ENCODE measurements at places on chromosomes 6 and 20.

- no peak for DNase-seq
These were observed 39.6 kb downstream of the MEP1A start for GRCh38 chr6:46832816-46833215.

- no peak for DNase-seq
These were observed 16.3 kb downstream of the ACSS2 start for GRCh38 chr20:34892671-34893070.

DNA sequence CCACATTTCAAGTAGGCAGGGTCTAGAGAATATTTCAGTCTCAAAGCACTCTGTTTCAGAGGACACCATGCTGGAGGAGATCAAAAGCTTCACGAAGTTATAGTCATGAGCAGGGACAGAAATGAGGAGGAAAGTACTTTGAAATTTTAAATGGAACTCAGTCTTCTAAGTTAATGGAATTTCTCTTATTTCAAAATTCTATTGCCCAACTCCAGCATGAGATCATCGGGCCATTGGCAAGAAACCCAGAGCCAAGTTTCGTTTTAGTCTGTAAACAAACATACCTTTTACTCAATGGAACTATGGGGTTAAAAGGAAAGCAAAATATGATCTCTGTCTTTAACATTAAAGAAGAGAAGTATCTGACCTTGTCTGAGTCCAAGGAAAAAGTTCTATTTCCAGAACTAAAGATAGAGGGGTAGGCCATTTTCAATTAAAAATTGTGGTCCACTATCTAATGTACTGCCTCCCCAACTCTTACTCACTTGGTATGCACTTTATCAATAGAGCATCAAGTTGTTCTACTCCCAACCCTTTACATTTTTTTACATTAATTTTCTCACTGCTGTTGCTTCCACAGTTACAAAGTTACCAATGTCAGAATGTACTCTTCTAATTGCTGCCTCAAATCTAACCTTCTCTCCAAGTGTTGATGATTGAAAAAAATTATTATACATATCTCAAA, 235.3 kb upstream of the NRSN1 start:
- no peak for DNase-seq

- DNase-seq = no peak
These were observed 327.6 kb downstream of the NKAIN2 start for GRCh38 chr6:124131259-124131658.

- DNase-seq = no peak
These were observed 5.1 kb downstream of the UBE2V1 start for GRCh38 chr20:50107796-50108331.

DNA sequence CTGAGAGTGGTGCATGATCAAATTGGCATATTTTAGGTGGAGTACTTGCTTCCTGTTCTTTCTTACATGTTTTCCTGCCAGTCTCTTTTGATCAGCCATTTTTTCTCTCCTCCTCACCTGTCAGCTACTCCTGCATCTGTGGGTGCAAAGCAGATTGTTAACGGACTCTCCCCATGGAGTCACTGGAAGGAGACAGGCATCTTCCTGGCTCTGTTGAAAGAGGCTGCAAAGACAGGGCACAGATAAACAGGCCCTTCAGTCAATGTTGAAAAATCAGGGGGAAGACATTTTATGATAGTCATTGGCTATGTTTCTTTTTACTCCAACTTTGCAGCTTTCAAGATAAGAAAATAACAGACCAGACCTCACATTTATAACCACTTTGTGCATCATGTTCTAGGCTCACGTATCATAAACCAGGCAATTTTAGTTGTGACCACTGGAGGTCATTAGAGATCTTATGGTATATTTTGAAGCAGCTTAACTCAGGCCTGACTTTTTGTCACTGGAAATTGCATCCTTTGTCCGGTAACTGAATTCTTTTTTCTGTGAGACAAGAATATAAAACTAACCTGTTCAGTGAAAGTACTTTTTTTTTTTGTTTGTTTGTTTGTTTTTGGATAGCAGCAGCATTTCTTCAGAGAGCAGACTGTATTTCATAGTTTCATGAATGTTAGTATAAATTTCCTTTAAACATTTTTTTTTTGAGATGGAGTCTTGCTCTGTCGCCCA, 20.1 kb downstream of the ECT2L start:
- no peak for DNase-seq

- no peak for DNase-seq
These were observed 89.4 kb upstream of the PAK5 start for GRCh38 chr20:9928281-9928737.

- DNase-seq = no peak
These were observed 14.3 kb downstream of the SULF2 start for GRCh38 chr20:47770935-47771334.

DNA sequence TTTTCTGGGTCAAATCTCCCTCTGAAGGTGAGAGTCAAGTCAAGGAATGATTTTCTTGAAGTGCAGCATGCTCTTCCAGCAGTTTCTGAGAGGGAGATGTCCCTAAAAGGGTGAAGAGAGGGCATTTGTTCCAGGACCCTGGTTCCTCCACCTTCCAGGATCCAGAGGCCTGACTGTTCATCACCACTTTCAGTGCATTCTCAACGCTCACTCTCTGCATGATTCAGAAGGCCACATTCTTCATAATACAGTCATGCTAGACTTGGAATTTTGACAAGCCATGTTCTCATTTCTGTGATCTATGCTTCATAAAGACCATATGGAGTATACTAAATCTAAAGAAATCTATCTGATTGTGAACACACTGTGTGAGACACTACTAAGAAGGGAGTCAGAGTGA, 85.1 kb downstream of the PDE7B start:
- no peak for DNase-seq

GRCh38 chr20:48416002-48416401, 411.8 kb downstream of the PREX1 start:
- DNase-seq = no peak

DNA sequence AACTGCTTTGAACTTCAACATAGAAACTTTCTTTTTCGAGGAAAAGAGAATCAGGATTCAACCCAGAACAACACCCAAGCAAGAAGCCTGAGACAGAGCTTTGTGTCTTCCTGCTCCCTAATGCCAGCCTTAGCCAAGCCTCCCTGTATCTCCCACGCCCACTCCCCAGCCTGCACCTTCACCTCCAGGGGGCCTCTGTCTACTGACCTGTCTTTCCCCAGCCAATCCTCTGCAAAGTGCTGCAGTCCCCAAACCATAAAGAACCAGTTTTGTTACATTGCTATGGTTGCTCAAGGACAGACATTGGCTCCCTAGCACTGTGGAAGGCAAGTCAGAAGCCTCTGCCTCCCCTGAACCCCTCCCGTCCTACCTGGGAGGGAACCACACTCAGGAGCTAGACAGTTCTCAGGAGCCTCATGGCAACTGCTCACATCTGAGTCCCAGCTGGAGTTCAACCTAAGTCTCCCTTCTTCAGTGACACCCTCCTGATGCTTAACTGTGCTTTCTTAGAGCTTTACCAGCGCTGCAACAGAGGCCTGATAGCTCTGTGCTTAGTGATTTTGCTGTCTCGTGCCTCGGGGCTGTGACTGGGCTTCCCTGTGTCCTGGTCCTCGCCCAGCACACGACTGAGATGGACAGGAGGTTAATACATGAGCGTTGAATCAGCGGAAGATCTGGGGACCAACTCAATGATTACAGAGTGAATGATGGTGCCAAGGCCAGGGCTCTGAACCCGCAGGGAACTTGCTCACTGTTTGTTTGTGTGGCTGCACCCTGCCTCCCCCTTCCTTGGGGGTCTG, 101.5 kb upstream of the DUSP22 start:
- DNase-seq = no peak

DNA sequence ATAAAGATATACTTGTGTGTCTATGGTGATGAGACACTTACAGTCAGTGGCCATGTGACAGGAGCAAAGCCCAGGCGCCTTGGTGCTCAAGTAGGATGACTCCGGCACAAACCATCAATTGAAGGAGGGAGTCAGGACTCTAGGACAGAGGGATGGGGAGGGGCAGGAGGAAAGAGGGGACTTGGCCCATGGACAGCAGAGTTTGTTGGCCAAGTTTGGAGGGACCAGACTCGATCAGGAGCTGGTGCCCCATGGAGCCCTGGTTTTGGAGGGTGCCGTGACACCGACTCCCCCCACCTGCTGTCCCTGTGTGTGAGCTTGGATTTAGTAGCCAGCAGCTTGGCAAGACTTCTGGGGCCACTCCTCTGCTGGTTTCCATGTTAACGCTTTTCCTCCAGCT, 66.1 kb downstream of the ADNP start:
- DNase-seq = no peak

- no peak for DNase-seq
These were observed 43.8 kb upstream of the LAMA4 start for GRCh38 chr6:112298021-112298745.

DNA sequence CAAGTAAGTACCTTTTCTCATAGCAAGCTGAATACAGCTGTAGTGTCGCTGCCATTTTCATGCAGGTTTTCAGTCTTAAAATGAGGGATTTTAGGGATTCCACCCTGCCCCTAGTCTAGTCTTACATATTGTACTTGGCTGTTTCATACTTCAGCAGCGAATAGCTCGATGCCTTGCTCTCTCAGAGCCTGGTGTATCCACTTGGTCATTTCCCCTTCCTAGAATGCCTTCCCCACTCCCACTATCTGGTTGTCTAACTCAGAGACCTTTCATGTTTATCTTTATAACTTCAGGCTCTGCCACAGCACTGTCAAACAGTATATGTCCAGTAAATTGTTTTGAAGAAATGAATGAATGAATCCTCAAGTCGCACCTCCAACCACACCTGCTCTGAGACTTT, 21.1 kb upstream of the IPCEF1 start:
- no peak for DNase-seq

DNA sequence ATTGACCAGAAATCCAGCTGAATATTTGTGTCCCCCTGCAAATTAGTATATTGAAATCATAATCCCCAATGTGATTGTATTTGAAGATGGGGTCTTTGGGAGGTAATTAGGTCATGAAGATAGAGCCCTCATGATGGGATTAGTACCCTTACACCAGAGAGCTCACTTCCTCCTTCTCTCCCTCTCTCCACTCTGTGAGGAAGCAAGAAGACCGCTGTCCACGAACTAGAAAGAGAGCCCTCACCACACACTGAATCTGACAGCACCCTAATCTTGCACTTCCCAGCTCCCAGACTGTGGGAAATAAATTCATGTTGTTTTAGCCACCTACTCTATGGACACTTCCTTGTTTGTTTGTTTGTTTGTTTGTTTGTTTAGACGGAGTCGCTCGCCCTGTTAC, 11.9 kb upstream of the PLAGL1 start:
- DNase-seq = no peak

DNA sequence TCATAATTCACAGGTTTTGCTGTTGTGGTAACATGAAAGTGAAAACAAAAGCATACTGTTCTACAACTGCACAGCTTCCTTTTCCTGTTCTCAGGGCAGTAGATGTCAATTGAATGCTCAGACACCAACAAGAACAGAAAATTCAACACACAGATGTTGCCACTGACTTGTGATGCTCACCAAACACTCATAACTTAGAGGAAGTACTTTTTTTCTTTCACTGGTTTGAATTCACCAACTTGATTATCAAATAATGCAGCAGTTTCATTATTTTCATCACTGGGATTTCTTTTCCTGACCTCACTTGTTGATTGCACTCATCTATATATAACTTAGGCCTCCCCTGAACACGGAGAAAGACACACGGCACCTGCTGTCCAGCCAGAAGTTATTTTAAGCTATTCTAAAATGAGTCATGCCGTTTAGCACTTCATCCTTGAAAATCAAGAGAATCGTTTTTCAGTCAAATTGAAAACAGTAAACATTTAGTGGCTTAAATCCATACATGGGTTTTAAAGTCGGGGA, 949 bp downstream of the TXLNB start:
- DNase-seq = no peak

GRCh38 chr20:48616481-48616880, 211.3 kb downstream of the PREX1 start:
- DNase-seq = no peak

DNA sequence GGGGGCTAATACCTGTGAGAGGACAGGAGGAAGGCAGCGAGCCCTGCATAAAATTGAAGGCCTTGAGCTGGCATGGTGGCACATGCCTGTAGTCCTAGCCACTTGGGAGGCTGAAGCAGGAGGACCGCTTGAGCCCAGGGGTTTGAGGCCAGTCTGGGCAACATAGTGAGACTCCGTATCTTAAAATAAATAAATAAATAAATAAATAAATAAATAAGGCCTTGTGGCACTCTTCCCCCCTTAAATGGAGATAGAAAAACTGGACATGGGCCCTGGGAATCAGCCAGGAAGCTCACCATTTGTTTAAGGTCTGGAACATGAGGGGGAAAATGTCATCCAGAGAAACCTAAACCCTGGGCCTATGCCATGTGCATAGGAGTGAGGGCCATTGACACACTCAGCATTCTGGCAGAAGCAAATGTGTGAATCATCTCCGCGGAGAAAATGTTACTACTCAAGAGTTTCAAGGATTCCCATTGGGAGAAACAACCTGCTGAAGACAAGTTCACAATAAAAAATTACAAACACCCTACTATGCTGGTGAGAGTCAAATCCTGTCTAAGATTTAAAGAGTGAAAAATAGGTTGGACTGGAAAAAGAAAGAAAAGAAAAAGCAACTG, 51.9 kb upstream of the UBR2 start:
- DNase-seq = no peak

- DNase-seq = no peak
These were observed 247.7 kb upstream of the FAM83B start for GRCh38 chr6:54598787-54599313.

- DNase-seq = no peak
These were observed 551.6 kb upstream of the CITED2 start for GRCh38 chr6:139925894-139926641.

- DNase-seq = no peak
These were observed 340.1 kb downstream of the ZFAND3 start for GRCh38 chr6:38159596-38159995.

- DNase-seq = no peak
These were observed 164.6 kb upstream of the FERMT1 start for GRCh38 chr20:6287471-6287870.

DNA sequence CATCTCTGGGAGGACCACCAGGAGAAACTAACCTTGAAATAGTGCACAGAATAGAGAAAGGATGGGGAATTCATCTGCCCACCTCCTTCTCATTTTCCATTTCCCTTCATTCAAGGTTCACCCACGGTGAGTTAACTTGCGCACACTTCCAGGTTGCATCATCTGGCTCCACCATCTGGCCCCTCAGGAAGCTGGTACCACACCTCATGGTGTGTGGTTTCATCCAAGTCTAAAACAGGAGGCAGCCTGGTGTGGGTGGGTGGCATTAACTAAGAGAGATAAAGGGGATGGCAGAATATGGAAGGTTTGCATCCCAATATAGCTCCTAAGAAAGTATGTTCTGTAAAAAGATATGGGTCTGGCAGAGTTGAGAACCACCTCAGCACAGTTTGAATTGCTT, 3.8 kb downstream of the ZNF334 start:
- no peak for DNase-seq

DNA sequence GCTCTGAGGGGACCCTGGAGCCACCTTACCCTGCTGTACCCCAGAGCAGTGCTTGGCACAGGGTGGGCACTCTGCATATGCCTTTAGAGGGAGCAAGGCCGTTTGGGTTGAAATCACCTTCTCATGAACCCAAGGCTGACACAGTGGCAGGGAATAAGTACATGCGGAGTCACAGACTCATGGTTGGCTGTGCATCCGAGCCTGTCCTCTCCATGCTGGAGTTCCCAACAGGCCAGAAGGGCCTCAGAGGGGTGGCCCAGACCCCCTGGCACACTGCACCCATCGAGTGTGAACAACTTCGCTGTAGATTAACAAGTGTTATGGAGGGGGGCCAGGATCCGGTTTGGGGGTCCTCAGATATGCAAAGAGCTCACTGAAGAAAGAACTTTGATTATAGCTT, 21.0 kb upstream of the IRF4 start:
- no peak for DNase-seq

- no peak for DNase-seq
These were observed 4.4 kb upstream of the RBM24 start for GRCh38 chr6:17276766-17277165.

- no peak for DNase-seq
These were observed 204.5 kb downstream of the ERMARD start for GRCh38 chr6:169955731-169956437.
